MV-4-11 (cell line): ENCODE measurements at places on chromosomes 2 and 18.
A peak's percentile ranks its signal among the peaks of the same experiment; 100 is the strongest.

- DNase-seq: no peak
Observed at GRCh38 chr2:165281387-165281786, 42.2 kb downstream of the SCN2A start.

- peak; percentile 54 for DNase-seq
Observed at GRCh38 chr2:36780231-36780839, 83.8 kb downstream of the VIT start.

DNA sequence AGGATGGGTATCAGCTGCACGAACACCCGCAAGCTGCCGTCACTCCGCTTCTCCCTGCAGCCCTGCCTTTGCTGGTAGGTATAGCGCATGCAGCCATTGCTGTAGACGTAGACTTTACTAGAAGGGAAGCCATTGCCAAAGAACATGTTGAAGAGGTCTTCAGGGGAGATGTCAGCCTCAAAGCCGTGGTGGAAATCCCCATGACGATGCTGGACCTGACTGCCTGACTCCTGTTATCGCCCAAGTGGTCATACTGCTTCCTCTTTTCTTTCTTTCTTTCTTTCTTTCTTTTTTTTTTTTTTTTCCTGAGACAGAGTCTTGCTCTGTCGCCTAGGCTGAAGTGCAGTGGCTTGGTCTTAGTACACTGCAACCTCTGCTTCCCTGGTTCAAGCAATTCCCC is 68.7 kb upstream of the SPRED2 start:
- DNase-seq: peak; percentile 51

DNA sequence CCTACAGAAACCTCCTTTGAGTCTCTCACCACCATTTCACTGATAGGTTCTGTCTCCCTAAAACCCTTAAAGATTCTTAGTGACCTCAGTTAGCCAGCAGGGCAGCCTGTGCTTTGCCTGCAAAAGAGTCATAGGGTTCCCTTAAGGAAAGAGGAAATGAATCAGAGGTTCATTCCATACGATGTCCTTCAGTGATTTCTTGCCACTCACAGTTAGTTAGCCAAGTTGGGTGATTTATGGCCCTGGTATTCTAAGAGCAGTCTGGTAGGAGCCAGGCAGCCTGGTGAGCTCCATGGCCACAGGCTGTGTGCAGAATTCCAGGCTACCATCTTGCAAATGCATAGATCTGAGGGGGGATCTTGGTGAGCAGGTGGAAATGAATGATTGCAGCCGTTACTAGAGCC is 18.7 kb upstream of the CCBE1 start:
- DNase-seq: peak; percentile 9

GRCh38 chr2:135335256-135335655 is 195.8 kb downstream of the ZRANB3 start:
- no peak for DNase-seq

DNA sequence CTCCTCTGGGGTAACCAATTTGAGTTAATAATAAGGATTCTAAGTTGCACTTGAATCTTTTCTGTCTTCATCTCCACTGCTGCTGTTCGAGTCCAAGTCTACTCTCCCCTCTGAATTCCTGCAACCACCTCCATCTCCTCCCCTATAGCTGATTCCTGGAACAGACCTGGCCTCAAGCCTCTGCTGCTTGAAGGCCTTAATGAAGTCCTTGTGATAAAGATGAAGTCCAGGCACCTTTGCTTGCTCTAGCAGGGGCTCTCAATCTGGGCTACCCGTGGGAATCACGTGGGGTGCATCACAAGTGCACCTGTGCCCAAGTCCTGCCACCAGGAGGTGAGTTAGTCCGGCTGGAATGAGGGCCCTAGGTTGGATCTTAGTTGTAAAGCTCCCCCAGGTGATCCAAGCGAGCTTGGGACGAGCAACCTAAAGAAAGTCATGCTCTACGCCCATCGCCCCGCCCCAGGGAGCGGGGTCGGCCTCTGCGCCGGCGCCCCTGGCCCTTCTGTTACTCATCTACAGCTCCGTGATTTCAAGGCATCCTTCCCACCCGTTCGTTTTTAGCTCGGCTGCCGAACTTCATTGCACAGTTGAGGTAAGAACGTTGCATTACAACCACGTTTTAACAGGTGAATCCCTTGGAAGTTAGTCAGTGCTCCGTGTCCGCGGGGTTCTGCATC is 905 bp upstream of the IAH1 start:
- DNase-seq: no peak

DNA sequence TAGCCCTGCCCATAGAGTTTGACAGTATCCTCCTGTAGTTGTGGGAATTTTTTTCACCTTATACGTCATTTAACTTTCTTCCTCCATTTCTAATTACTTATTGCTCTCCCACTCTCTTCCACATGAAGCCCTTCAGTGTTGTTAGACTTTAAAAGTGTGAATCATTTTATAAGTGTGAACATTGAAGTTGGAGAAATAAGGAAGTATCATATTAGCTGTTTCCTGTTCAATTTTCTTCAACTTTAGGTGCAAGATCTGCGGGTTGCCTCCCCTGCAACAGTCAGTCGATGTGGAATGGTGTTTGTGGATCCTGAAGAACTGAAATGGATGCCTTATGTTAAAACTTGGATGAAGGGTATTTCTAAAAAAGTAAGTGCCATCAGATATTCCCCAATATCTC is 138.1 kb downstream of the DNAH6 start:
- DNase-seq: peak; percentile 63

- DNase-seq: no peak
Observed at GRCh38 chr2:150688016-150688415, 200.5 kb upstream of the RND3 start.

- DNase-seq: peak; percentile 85
Observed at GRCh38 chr2:100588071-100588786, 25.4 kb downstream of the PDCL3 start.

DNA sequence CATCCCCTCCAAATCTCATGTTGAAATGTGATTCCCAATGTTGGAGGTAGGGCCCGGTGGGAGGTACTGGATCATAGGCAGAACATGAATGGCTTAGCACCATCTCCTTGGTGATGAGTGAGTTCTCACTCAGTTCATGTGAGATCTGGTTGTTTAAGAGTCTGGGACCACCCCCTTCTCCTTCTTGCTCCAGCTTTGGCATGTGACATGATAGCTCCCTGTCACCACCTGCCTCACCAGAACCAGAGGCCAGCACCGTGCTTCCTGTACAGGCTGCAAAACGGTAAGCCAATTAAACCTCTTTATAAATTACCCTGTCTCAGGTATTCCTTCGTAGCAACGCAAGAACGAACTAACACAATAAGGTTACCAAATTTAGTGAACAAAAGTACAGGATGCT is 95.4 kb downstream of the ZBTB7C start:
- DNase-seq: no peak

- DNase-seq: no peak
Observed at GRCh38 chr2:14256890-14257289, 375.6 kb upstream of the LRATD1 start.

GRCh38 chr18:49460976-49461601 is 644 bp upstream of the DYM start:
- DNase-seq: no peak

GRCh38 chr2:234835738-234836137 is 116.1 kb upstream of the SH3BP4 start:
- DNase-seq: no peak
